ENCODE measurements at places on chromosomes 7 and 10.
A peak's percentile ranks its signal among the peaks of the same experiment; 100 is the strongest.

GRCh38 chr7:84092207-84092606, 102.4 kb downstream of the SEMA3A start:
- no peak for DNase-seq

GRCh38 chr10:80077869-80078447, 507 bp upstream of the TMEM254 start:
- DNase-seq = no peak

- no peak for DNase-seq
Observed at GRCh38 chr10:97188261-97188711, 2.5 kb upstream of the SLIT1 start.

DNA sequence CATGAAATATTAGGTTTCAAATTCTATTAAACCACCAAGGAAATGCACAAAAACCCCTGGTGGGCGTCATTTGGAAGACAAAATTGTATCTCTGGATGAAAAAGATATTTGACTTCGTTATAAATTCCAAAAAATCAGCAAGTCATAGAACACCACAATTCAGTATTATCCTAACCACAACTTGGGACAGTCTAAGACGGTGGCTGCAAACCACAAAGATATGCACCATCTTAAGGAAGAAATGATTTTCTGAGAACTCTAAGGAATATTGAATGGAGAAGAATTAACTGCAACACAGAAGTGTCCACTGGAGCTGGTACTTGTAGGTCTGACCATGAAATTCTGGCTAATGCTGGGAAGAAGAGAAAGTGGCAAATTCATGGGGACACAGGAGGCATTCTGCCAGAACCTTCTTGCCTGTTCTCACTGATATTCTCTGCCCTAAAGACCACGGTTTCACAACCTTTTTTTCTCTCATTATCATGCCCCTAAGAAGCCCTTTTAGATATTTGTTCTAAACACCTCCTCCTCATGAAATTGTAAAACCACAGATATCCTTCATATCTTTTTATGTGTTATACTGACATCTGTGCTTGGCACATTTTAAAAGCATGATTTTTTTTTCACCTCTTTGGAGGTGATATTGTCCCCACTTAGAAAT, 92.9 kb downstream of the SFMBT2 start:
- no peak for DNase-seq

DNA sequence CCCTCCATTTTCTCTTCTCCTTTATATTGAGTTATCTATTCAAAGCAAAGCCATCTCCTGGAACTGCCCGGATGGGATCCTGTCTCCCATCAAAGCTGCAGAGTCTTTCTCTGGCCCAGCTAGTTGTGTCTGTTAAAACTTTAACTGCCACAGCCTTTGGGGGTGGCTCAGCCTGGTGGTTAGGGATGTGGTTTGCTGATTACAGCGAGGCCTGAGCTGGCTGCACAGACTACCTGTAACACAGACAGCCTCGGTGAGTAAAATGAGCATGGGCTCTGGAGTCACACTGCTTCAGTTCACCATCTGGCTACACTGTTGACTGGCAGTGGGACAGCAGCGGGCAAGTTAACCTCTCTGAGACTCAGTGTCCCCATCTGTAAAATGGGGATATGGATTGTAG, 18.4 kb upstream of the HABP2 start:
- no peak for DNase-seq

GRCh38 chr7:43637114-43637806, 54.4 kb downstream of the STK17A start:
- no peak for DNase-seq

DNA sequence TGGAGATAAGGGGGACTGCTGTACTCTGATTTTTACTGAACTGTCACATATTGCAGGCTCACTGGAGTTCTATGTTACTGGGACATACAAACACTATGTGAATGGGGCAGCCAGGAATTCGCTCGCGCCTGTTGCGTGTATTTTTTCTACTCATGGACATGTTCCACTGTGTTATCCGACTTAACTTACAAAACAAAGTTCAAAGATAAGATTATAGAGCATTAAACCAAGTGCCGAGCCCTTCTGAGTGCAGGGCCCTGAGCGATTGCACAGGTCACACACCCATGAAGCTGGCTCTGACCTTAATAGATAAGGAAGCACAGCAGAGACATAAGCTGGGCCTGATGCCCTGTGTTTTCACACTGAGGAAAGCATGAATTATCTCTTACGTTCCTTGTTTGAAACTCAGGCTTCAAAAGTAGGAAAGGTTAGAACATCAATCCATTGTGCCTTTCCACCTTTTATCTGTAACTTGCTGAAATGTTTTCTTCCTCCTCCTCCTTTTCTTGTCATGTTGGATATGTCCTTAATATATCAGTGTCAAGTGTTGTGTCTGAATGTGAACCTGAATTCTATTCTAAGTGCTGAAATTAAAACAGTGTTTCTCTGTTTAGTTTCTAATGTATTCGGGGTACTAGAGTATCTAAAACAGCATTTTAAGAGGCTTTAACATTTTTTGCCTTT, 273.8 kb downstream of the AUTS2 start:
- no peak for DNase-seq

DNA sequence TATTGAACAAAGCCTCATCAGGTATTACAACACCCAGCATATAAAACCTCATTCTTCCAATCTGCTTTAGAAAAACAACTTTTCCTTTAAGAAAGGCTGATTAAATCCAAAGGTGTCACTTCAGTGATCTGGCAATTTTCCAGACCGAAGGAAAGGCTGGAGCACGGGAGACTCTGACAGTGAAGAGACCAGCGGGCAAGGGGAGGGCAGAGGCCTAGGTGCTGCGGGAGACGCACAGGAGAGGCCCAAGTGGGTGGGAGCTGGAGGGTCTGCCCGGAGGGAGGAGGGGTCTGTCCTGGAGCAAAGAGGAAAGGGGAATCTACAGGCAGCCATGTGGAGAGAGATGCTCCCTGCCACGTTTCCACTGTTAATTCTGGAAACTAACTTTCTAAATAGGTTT, 24.3 kb upstream of the PPP2R2D start:
- DNase-seq = no peak

DNA sequence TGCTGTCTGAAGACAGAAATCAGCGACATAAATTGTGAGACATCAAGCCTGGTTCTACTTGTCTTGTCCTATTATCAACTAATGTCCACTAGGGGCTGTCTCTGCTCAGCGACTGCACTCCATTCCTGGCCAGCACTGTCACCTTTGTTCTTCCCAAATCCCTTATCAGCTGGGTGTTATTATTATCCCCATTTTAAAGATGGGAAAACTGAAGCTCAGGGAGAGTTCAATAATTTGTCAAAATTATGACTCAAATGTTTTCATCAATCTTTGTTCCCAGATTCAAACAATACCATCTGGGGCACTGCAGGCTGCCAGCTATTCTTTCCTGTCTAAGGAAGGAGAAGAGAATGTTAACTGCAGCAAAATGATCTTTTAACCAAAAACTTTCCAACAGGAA, 431.6 kb upstream of the NFE2L3 start:
- DNase-seq = no peak

DNA sequence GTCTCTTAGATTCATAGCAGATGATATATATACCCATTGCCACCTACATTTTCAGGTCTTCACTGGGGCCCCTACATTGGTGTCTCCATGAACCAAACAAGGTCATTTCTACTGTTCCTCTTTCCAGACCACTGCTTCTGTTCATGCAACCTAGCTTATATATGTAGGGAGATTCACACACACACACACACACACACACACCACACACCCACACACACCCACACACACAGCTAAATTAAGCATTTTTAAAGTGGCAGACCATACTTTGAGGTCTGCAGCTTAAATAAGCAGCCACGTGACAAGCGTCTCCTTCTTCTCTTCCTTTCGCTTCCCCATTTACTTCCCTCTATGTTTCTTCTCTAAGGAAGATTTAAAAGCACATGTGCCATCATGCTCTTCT, 70.0 kb upstream of the CC2D2B start:
- no peak for DNase-seq

- no peak for DNase-seq
Observed at GRCh38 chr10:50349554-50349953, 98.2 kb upstream of the ASAH2 start.

DNA sequence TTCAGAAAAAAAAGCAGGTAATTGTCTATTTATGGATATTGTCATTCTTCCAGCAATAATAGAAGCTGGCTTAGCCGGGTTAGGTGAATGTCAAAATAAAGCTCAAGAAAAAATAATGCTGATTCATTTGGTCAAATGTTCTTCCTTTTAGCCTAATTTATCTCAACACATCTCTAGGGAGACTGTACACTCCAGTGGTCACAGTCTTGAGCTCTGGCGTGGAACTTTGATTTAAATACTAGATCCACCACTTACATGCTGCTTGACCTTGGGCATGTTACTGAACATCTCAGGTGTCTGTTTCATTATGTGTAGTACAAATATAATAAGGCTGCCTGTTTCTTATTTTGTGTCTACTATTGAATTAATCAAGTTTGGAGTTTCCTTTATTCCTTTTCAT, 22.0 kb downstream of the PRTFDC1 start:
- DNase-seq = no peak

- DNase-seq = peak; percentile 8
Observed at GRCh38 chr10:31083765-31084184, 52.1 kb upstream of the ZNF438 start.

DNA sequence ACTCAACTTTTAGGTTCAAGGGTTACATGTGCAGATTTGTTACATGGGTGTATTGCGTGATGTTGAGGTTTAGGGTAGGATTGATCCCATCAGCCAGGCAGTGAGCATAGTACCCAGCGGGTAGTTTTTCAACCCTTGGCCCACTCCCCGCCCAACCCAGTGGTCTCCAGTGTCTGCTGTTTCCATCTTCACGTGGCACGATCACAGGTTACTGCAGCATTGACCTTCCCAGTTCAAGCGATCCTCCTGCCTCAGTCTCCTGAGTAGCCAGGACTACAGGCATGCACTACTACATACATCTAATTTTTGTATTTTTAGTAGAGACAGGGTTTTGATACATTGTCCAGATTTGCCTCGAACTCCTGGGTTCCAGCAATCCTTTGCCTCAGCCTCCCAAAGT, 905.7 kb upstream of the ZNF722 start:
- no peak for DNase-seq

- no peak for DNase-seq
Observed at GRCh38 chr10:22503315-22504088, 158.2 kb downstream of the SPAG6 start.

DNA sequence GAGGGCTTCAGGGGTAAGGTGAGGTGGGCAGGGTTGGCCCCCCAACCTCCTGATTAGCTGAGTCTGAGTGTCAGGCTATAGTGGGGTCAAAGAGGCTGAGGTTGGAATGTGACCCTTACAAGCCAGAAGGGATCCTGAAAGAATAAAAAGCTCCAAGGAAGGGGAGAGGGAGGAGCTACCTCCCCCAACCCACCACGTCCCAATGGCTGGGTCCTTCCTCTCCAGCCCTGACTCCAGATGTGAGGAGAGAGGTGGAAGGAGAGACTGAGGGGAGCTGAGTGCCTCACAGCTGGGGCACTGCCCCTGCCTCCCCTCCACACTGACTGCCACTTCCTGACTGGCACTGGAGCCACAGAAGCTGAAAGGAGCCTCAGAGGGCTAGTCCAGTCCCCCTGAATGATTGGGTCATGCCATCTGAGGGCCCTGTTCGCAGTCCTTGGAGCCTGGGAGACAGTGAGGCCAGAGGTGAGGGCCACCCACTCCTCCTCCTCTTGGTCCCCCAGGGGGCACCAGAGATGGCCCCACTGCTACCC, 20.6 kb downstream of the IMPDH1 start:
- no peak for DNase-seq

- DNase-seq = peak; percentile 52
Observed at GRCh38 chr7:63899691-63900393, 98.8 kb upstream of the ZNF722 start.

GRCh38 chr10:49260644-49261296, 38.2 kb upstream of the C10orf71 start:
- DNase-seq = no peak

- DNase-seq = no peak
Observed at GRCh38 chr10:113493882-113494301, 59.0 kb upstream of the HABP2 start.

GRCh38 chr10:97867220-97867800, 17.7 kb downstream of the GOLGA7B start:
- DNase-seq = no peak

DNA sequence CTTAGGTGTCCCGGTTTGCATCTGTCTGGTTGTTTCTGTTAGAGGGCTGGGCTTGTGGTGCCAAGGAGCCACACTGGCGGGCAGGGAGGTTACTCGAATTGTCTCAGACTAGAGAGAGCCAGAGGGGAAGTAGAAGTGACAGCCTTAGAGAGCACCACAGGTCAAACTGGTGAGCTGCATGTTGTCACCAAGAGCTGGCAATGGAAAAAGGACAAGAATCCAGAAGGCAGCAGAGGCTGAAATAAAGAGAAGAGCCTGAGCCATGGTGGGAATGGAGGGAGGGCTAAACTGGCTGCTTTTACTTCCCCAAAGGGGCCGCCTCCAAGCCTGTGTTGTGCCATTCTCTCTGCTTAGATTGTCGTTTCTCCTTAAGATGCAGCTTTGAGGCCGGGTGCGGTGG, 31.1 kb upstream of the RHBDD2 start:
- no peak for DNase-seq

DNA sequence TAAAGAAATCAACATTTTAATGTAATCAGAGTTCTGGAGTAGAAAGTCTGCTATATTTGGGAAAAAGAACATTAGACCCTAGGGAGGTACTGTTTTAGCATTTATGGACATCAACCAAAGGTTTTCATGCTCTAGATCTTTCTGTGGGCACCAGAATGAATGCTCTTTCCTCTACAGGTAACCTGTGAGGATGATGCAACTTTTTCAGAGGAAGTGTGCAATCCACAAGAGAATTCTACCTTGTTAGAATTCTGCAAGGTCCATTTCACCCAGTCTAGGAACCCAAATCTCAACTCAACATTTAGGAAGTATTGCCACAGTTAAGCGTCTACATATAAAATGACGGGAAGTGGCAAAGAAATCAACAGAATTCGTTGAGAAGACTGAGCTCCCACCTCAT, 139.9 kb upstream of the FAM171A1 start:
- DNase-seq = no peak

- DNase-seq = no peak
Observed at GRCh38 chr7:157022681-157023588, 12.5 kb upstream of the MNX1 start.

- no peak for DNase-seq
Observed at GRCh38 chr10:4498711-4499251, 327.2 kb upstream of the AKR1E2 start.

DNA sequence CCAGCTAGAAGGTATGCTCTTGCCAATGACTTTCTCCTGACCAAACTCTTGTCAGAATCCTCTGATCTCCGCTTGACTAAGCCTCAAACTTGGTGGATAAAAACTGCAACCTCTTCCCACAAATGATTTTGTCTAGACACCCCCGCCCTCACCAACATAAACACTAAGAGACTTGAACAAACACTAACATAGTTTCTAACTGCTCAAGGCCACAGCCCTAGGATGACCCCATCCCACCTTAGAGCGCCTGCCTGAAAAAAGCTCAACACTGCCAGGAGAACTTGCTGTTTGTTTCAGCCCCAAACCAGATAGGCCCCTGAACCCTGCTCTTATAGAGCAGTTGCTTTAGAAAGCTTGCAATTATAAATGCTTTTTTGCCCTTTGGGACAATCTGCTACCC, 71.8 kb downstream of the LRRN3 start:
- DNase-seq = no peak

Measured in stimulated activated CD4-positive, alpha-beta T cell treated with anti-CD3 and anti-CD28 coated beads, Interleukin-1b, Interleukin-23, amount 100 ng/mL, for 1 hour (primary cell).